OCI-M1 (cell line): ENCODE measurements at places on chromosomes 2 and 18.

DNA sequence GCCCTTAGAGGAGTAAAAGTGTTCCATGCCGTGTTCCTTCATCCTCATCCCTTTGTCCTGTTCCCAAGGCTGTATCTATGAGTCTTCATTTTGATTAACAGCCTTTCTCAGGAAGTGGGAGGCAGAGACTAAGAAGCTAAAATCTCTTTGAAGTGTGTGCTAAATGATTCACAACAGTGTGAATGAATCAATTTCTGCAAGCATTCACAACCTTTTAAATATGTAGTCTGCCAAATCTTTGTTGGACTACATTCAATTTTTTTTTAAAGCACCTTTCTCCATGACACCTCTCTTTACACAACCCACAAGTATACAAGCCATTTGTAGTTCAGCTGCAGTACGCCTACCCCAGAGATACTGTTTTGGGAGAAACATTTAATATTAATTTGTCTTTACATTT is 408.6 kb upstream of the FANCL start:
- no peak for DNase-seq

- peak; percentile 1 for DNase-seq
Observed at GRCh38 chr2:101998896-101999789, 7.4 kb downstream of the IL1R2 start.

- no peak for DNase-seq
Observed at GRCh38 chr2:120574620-120575019, 161.0 kb upstream of the GLI2 start.

- DNase-seq: no peak
Observed at GRCh38 chr18:6807515-6808257, 78.2 kb downstream of the ARHGAP28 start.

DNA sequence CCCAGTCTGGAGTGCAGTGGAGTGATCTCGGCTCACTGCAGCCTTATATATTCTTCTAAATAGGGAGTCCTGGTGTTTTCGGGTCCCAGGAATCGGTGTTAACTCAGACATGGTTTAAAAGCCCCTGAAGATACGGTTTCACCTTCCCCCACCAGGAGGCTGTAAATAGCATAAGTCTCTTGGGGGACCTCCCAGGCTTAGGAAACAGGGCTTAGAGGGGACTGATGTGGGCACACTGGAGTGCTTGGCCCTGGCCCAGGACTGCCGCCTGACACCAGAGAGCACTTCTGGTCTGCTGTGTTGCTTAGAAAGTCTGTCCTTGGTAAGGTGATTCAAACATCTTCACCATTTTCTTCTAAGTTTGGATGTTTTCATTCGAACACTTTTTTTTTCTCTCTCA is 39.7 kb upstream of the MAP4K4 start:
- no peak for DNase-seq

GRCh38 chr2:63035169-63035568 is 15.5 kb upstream of the OTX1 start:
- no peak for DNase-seq

DNA sequence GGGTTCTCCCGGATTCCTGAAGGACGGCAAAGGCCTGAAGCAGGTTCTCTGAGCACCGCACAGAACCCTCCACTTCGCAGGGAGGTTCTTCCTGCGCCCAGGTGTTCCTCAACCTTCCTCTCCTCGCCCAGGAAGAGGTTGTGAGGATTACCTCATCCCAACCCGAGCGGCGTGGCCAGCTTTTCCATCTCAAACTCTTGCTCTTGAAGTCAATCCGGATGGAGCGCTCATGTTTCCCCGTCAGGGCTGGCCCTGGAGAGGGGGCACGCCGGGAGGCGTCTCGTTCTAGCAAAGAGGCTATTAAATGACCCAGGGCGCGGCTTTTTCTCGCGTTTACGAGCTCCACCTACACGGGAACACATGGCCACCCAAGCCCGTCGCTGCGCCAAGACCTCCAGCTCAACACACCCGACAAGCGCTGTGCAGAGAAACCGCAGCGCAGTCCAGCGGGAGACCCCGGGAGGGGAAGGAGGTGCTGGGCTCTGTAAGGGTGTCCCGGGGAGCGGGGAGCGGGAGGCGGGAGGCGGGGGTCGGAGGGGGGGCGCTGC is 540 bp upstream of the RAB10 start:
- DNase-seq: peak; percentile 95

- no peak for DNase-seq
Observed at GRCh38 chr2:33518929-33519328, 42.5 kb downstream of the RASGRP3 start.

DNA sequence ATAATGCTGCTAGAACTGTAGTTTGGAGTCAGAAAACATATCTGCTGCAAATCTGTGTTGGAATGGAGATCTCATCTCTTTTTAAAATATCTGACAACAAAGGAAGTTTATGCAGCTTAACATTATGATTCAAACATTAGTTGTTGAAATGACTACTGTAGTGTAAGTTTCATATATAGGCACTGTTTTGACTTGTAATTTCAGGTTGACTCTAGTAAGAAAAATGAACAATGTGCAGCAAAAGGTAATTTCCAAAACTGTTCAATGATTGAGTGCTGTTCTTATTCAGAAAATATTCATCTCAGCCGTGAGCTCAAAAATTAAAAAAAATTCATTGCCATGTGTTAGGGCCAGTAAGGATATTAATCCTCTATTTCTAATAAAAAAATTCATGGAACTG is 48.5 kb downstream of the CCDC138 start:
- DNase-seq: no peak

DNA sequence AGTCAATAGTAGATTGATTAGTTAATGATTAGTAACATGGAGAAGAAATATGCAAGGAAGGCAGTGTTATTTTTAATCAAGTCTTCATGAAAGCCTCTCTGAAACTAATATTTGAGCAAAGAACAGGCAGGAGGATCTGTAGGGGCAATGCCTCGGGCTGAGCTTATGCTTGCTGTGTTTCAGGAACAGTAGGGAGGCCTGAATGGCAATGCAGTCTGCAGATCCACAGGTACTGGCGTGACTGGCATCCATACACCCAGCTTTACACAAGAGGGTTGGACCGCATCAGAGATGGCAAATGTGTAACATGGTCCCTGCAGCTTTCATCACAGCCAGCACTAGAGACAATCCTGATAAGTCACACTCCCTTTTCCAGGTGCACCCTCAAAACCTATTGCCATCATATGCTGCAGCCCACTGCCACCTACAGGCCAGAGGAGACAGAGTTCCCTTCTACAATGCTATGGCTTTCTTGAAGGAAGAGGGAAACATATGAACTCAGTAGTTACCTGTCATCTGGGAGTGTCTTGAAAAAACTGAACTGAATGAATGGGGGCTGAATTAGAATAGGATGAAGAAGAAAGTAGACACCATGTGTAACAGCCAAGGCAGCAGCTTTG is 582.4 kb upstream of the RAB6C start:
- peak; percentile 21 for DNase-seq

DNA sequence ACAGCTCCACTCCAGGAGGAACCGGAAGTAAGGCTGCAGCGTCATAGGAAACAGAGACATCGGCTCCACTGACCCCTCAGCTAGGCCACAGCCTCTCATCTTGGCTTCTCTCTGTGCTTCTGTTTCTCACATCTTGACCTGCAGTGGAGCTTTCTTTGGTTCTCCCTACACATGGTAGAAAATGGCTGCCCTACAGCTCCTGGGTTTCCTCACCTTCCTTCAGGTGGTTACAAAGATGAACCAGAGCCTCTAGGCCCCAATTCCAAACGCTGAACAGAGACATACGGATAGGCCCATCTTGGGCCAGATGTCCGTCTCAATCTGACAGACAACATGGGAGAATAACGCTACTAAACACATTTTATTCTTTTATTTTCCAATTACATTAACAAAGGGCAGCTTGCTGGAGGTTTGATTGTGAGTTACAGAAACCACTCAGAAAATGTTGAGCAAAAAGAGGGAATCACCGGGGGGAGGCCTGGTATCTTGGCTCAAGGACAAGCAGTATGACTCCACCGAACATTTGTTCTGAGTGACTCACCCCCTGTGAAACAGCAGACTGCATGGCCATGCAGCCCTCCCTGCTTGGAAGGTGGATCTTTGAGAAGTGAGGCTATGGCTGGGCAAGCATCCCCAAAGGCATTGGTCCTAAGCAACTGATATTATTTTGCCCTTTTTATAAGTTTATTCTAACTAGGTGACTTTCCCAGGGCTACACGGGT is 303.5 kb downstream of the CDCA7 start:
- no peak for DNase-seq

DNA sequence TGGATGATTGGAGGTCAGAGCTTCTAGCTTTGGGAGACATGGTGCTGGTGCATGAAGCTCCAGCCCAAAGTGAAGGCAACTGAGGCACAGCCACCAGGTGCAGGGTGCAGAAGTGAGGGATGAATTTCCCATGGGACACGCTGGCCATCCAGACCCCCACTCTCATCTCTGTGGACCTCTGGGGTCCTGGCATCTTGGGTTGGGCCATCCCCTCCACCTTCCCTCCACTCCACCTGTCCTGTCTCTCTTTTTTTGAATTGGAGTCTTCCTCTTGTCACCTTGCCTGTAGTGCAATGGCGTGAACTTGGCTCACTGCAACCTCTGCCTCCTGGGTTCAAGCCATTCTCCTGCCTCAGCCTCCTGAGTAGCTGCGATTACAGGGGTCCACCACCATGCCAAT is 3.4 kb downstream of the NGEF start:
- DNase-seq: no peak

DNA sequence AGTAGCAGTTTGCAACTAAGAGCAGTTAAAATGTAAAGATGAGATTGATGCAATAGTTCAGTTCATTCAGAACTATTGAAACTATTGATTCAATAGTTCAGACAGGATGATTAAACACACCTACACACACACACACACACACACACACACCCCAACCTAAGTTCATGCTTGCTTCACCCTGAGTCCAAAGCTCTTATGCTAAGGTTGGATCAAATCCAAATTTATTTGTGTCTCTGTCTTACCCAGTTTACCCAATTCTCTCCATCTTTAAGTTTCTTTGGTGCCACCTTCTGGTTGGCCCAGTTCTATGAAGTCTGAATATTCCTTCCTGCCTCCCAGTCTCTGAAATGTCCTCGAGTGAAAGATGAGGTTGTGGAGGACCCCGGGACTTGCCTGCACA is 5.1 kb downstream of the SERPINB8 start:
- peak; percentile 31 for DNase-seq

DNA sequence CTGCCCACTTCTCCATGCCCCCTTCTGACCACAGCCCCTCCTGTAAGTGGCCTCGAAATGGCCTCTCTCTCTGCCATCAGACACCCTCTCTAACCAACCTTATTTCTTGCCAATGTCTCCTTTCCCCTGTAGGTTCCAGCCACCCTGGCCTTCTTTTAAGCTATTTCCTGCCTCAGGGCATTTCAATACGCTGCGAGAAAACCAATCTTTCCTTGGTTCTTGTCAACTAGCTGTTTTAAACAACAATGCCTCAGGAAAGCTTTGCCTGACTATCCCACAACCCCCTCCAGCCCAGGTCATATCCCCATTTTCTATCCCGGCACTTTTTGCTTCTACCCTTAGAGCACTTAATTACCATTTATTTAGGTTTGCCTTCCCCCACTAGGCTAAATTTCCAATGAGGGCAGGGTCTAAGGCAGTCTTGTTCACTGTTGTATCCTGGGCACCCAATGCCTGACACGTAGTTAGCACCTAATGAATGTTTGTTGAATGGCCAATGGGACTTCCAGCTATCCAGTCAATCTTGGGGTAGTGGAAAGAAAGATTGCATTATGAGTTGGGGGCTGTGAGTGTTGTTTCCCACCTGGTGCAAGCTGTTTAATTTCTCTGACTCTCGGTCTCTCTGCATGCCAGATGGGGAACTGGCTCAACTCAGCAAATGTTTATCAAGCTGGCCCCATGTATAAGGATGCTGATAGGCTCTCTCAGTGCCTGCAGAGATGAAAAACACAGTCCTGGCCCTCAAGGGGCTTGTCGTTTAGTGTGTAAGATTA is 291.2 kb downstream of the SRBD1 start:
- DNase-seq: no peak

- peak; percentile 47 for DNase-seq
Observed at GRCh38 chr18:57585855-57586250, 649 bp downstream of the FECH start.

DNA sequence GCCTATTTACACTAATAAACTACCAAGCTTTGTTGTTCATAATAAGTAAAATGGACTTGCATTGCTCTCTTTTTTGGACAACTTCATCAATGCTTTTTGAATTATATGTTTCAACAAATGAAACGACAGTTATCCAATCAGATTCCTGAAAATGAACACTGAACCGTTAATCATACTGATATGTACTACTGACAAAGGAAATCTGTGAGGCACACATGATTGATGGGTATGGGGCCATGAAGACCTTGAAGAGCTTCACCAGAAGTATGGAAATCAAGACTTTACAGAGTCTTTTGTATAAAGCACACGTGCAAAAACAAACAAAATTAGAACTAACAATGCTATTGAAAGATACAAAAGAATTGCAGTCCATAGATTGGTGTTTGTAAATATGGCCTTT is 51.2 kb downstream of the HNMT start:
- DNase-seq: no peak

- DNase-seq: peak; percentile 81
Observed at GRCh38 chr18:49510393-49511115, 23.5 kb upstream of the C18orf32 start.

- no peak for DNase-seq
Observed at GRCh38 chr2:120844070-120844738, 108.5 kb downstream of the GLI2 start.

GRCh38 chr2:164363646-164364045 is 257.6 kb downstream of the GRB14 start:
- DNase-seq: no peak

- no peak for DNase-seq
Observed at GRCh38 chr2:132837769-132838168, 167.8 kb upstream of the LYPD1 start.

GRCh38 chr18:9671214-9671613 is 36.9 kb upstream of the RAB31 start:
- no peak for DNase-seq

DNA sequence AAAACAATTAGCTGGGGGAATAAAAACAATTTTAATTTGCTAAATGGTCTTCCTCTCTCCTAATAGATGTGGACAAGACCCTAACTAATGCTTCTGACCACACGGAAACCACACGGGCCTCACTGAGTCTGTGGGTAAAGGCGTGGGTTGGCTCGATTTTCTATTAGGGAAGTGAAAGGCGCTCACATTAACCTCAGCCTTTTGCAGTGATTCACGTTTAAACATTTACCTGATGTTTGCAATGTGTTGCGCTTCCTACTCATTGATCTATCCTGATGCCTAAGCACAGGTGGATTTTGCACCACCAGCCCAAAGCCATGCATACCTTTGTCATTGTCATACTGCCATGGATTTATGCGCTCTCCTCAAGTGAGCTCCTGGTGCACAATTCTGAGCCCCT is 35.6 kb upstream of the NRP2 start:
- DNase-seq: no peak

DNA sequence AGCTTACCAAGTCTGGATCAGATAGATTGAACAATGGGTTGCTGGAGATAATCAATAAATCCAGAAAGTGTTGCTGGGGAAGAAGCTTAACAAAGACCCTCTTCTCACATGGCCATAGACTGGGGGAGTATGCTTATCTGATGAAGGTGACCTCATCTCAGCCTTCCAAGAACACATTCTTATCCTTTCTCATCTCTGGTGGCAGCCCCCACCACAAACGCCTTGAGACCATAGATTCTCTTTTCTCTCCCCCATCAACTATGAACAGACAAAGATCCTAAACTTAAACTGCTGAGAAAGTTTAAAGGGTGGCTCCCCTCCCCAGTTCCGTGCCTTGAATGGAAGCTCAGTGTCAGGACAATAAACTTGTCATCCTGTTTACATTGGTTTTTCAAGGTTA is 428.7 kb upstream of the TRIB2 start:
- peak; percentile 67 for DNase-seq

- no peak for DNase-seq
Observed at GRCh38 chr2:26559556-26559955, 81.6 kb downstream of the CIB4 start.

- DNase-seq: no peak
Observed at GRCh38 chr18:13621886-13622619, 104.3 kb downstream of the FAM210A start.
